HFFc6 (cell line): ENCODE measurements at places on chromosomes 2 and 18. TPM values are rescaled to one million over a fixed set of nuclear protein-coding genes. Genes with fewer than 3 reads are reported as not detected.

DNA sequence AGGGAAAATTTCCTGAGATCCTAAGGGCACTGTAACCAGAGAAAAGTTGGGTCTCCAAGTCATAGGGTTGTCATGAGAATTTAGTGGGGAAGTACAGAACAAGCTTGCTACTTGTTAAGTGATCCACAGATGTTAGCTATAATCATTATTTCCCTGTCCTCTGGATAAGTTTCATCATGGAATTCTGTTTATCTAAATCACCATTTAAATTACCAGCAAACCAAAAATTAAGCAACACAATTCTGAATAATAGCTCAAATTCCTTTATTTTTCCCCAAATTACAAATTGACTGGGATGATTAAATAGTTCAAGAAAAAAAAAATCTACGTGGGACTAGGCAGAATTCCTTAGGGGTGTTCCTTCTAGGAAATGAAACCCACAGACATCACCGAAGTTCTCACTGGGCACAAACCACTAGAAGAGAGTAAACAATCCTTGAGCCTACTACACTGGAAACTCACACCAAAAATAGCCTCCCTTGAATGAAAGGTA is 159.5 kb downstream of the COL6A3 start:
- peaks cover 5% of the 10 kb centered on the region; the same call in 1 of the 2 replicates for H3K36me3 ChIP-seq
- peak overlapping the region; percentile 84 for H3K27ac ChIP-seq
- no peak for DNase-seq
- H3K4me1 ChIP-seq, result peaks cover 73% of the 10 kb centered on the region
- no peak overlapping the region for H3K4me3 ChIP-seq

DNA sequence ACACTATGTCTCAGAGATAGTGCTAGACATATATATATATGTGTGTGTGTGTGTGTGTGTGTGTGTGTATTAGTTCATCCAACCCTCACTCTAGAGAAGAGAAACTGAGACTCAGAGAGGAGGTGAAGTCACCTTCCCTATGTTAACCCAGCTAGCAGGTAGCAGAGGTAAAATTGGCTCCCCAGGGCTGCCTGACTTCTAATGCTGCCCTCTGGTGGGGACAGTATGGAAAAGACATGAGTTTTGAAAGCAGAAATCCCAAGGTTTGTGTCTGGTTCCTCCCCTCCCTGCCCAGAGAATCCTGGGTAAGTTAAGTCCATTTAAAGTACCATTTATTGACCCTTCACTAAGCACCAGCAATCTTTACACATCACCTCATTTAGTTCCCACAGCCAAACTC is 137.7 kb downstream of the THNSL2 start:
- H3K4me1 ChIP-seq, result no peaks in the 10 kb centered on the region
- no peak for DNase-seq
- no peaks in the 10 kb centered on the region; the same call in 1 of the 2 replicates for H3K36me3 ChIP-seq
- no peak overlapping the region for H3K27ac ChIP-seq
- no peaks in the 10 kb centered on the region for H3K27me3 ChIP-seq
- no peak overlapping the region for H3K4me3 ChIP-seq

DNA sequence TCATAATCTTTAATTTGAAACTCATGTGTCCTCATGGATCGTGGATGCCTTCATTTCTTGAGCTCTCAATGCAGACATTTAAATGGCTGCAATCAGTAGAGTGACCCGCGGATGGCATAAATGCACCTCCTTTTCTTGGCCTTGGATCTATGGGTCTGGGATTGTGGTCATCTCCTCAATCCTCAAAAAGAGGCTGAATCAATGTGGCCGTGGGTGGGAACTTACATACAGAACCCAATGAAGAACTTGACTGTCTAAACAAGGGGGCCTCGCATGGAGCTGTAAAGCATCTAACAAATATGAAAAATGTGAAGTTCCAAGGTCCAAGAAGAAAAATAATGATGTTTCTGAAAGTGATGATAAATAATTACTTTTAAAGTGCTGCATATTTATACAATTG is 2.9 kb downstream of the HOXD13 start:
- H3K4me1 ChIP-seq, result peaks cover 27% of the 10 kb centered on the region
- no peak overlapping the region for H3K4me3 ChIP-seq
- no peak for DNase-seq
- H3K36me3 ChIP-seq, result peaks cover 8% of the 10 kb centered on the region; the same call in 1 of the 2 replicates
- no peak overlapping the region for H3K27ac ChIP-seq

DNA sequence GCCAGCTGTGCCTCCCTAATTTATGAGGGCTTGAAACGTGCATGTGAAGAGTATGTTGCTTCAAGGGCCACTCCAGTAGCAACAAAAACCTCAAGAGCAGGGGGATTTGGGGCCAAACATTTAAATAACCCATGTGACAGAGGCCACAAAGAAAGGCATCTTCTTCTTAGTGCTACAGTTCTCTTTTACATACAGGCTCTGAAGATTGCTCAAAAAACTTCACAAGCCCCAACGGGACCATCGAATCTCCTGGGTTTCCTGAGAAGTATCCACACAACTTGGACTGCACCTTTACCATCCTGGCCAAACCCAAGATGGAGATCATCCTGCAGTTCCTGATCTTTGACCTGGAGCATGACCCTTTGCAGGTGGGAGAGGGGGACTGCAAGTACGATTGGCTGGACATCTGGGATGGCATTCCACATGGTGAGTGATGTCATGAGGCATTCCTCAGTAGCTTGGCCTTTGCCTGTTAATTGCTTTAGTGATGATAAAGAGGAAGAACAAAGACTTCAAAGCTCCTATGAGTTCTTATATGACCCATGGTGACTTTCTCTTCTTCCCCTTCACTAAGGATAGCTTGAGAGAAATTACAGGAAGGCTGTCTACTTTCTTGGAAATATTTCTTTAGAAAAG is 40.1 kb downstream of the NRP2 start:
- H3K4me1 ChIP-seq, result peaks cover 7% of the 10 kb centered on the region; the same call in 1 of the 2 replicates
- no peak for DNase-seq
- H3K27me3 ChIP-seq, result no peaks in the 10 kb centered on the region
- no peak overlapping the region for H3K4me3 ChIP-seq
- peaks cover 10% of the 10 kb centered on the region; the same call in 1 of the 2 replicates for H3K36me3 ChIP-seq
- no peak overlapping the region for H3K27ac ChIP-seq

DNA sequence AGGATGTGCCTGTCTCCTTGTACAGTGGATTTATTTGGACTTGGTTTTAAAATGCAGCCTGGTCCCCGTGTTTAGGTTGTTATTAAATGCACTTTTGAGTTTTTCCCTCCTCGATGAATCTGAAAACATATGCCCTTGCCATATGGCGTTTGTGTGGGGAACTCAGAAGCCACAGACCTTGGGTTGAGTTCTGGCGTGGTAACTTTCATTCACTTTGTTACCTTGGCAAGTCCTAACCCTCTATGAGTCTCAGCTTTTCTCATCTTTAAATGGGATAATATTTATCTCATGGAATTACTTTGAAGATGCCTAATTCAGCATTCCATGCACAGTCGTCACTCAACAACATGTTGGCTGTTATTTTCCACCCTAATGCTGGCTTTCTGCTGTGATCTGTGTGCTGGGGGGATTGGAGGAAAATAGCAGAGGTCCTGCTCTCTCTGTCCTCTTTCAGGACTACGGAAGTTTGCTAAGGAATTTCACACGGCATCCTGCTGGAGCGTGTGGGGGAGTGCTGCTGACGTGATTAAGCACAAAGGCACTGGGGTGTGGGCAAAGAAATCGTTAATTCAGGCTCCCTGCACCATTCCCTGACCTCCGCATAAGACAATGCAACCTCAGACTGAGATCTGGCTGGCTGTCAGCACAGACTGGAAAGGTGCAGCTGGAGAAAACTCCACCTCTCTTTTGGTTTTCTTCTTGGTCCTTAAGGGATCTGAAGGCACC is 61.7 kb downstream of the LDLRAD4 start:
- no peak overlapping the region for H3K27ac ChIP-seq
- peaks cover 15% of the 10 kb centered on the region for H3K27me3 ChIP-seq
- no peaks in the 10 kb centered on the region for H3K36me3 ChIP-seq
- no peak overlapping the region for H3K4me3 ChIP-seq
- no peaks in the 10 kb centered on the region for H3K4me1 ChIP-seq
- DNase-seq, result no peak

DNA sequence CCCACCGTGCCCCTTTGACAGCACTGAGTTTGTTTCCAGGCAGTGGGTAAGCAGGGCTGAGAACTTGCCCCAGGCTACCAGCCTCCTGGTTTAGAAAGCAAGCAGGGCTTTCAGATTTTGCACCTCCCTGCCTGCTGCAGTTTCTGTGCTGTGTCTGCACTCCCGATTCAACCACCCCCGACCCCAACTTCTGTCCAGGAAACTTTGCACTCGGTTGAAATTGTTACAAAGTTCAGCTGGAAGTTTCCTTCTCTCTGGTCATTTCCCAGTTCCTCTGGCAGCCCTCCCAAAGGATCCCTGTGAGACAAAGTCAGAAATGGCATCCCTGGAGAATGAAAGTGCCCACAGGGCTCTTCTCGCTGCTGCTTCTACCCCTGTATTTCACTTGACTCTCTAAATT is 12.4 kb upstream of the UPP2 start:
- no peak for DNase-seq
- H3K27ac ChIP-seq, result no peak overlapping the region
- H3K4me1 ChIP-seq, result no peaks in the 10 kb centered on the region
- H3K4me3 ChIP-seq, result no peak overlapping the region

- H3K27ac ChIP-seq, result no peak overlapping the region
- H3K36me3 ChIP-seq, result no peaks in the 10 kb centered on the region
- DNase-seq, result no peak
- H3K4me3 ChIP-seq, result no peak overlapping the region
- no peaks in the 10 kb centered on the region for H3K4me1 ChIP-seq
- no peaks in the 10 kb centered on the region for H3K27me3 ChIP-seq
Observed at GRCh38 chr2:2400286-2401038, 69.4 kb upstream of the MYT1L start.

- peak overlapping the region; percentile 82 for H3K4me3 ChIP-seq
- peak overlapping the region; percentile 68 for H3K27ac ChIP-seq
- peaks cover 17% of the 10 kb centered on the region for H3K36me3 ChIP-seq
- H3K4me1 ChIP-seq, result peaks cover 95% of the 10 kb centered on the region
Observed at GRCh38 chr2:56230156-56230555, 46.4 kb downstream of the CCDC85A start.

DNA sequence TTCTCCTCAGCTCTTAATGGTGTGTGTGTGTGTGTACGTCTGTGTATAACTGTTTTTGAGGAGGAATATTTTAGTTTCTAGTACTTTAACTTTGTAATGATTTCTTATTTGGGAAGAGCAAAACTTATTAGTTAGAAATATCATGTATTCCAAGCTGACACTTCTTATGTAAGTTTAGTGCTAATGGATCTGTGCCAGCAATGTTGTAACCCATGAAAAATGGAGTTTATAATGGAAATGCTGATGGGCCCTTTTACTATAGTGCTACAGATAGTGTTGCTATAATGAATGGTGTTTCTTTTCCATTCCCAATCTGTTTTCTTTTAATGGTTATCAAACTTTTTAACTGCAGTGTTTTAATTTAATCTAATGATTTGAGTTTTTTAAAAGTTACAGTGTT is 49.8 kb upstream of the OTX1 start:
- H3K4me3 ChIP-seq, result no peak overlapping the region
- peak; percentile 11 for DNase-seq
- 0 out of 2 replicates have a peak, but pooled peaks cover 2% of the 10 kb centered on the region for H3K27me3 ChIP-seq

- peaks cover 36% of the 10 kb centered on the region for H3K4me1 ChIP-seq
- no peak overlapping the region for H3K27ac ChIP-seq
- H3K36me3 ChIP-seq, result peaks cover 17% of the 10 kb centered on the region
- no peak overlapping the region for H3K4me3 ChIP-seq
- DNase-seq, result no peak
Observed at GRCh38 chr2:43391201-43391877, 164.9 kb upstream of the ZFP36L2 start.

DNA sequence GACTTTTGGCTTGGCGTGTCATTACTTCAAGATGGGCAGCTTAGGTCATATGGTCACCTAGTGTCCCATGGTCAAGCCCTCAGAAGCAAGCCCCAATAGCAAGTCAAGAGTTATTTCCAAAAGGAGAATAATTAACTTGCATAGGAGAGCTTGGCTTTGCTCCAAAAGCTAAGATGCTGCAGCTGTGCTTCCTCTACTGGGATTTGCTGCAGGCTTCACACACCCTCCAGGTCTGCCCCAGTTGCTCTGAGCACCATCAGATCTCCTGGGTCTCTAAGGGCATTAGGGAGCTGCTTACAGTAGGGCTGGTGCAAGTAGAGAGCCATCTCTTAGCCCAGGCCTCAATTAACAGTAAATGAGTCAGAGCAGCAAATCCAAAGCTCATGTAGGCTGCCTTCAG is 46.6 kb downstream of the THUMPD2 start:
- H3K4me3 ChIP-seq, result no peak overlapping the region

DNA sequence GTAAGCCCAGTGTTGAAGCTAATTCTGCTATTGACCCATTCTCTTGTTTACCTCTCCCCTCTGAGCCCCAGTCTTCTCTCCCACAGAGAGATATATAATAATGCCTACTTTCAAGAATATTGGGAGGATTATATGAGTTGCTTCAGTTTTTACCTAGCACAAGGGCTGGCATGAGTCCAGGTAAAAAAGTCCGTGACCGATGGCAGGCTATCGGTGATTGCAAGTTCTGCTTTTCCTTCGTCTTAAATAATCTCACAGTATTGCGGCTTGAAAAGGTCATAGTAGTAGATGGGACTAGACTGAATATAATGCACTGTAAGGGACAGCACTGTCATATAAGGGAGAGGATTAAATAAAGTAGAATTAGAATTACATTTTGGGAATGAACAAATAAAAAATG is 77.6 kb downstream of the KIF5C start:
- no peaks in the 10 kb centered on the region for H3K4me1 ChIP-seq
- DNase-seq, result no peak
- no peak overlapping the region for H3K4me3 ChIP-seq
- no peaks in the 10 kb centered on the region; the same call in 1 of the 2 replicates for H3K36me3 ChIP-seq

- H3K27ac ChIP-seq, result no peak overlapping the region
- no peak for DNase-seq
- H3K36me3 ChIP-seq, result no peaks in the 10 kb centered on the region
- no peaks in the 10 kb centered on the region for H3K27me3 ChIP-seq
Observed at GRCh38 chr2:22673529-22673928, 711.5 kb upstream of the KLHL29 start.

- H3K4me1 ChIP-seq, result no peaks in the 10 kb centered on the region
- H3K4me3 ChIP-seq, result no peak overlapping the region
- H3K27me3 ChIP-seq, result no peaks in the 10 kb centered on the region
Observed at GRCh38 chr2:142044197-142044596, 86.6 kb downstream of the LRP1B start.

- H3K36me3 ChIP-seq, result no peaks in the 10 kb centered on the region
- no peak for DNase-seq
- H3K27ac ChIP-seq, result no peak overlapping the region
- no peaks in the 10 kb centered on the region for H3K27me3 ChIP-seq
- H3K4me3 ChIP-seq, result no peak overlapping the region
Observed at GRCh38 chr2:222752746-222753145, 81.3 kb downstream of the MOGAT1 start.

GRCh38 chr2:218255446-218255845 is 5.4 kb upstream of the GPBAR1 start:
- peaks cover 45% of the 10 kb centered on the region for H3K4me1 ChIP-seq
- peak; percentile 79 for DNase-seq
- peaks cover 8% of the 10 kb centered on the region for H3K27me3 ChIP-seq
- peaks cover 40% of the 10 kb centered on the region; the same call in 1 of the 2 replicates for H3K36me3 ChIP-seq
- peak overlapping the region; percentile 78 for H3K27ac ChIP-seq
- H3K4me3 ChIP-seq, result no peak overlapping the region

The AUP1 gene
- 81.0 and 88.9 TPM in 2 replicates for total RNA-seq

The SRD5A2 gene
- not detected in 2 replicates for total RNA-seq

The RUFY4 gene
- total RNA-seq, result not detected in 3 replicates

The MRO gene
- total RNA-seq, result not detected in 3 replicates

The FBXO48 gene
- 0.40 to 0.63 TPM (median 0.60 TPM) in 3 replicates for total RNA-seq

The SPHKAP gene
- 0.71 and 1.0 TPM in 2 replicates for total RNA-seq

The PROM2 gene
- total RNA-seq, result 0.18 and 0.68 TPM in 2 replicates

The ITPRIPL1 gene
- 0.55 to 1.00 TPM (median 0.90 TPM) in 3 replicates for total RNA-seq

The VSNL1 gene
- total RNA-seq, result not detected in 2 replicates

The TRIM43 gene
- not detected in 3 replicates for total RNA-seq

The COL4A3 gene
- not detected in 3 replicates for total RNA-seq
